Islet precursor cell (in vitro differentiated cells): ENCODE measurements at places on chromosomes 12 and 14.

- no peak for DNase-seq
These were observed 321.4 kb upstream of the SEL1L start for GRCh38 chr14:81855007-81855406.

GRCh38 chr12:7667125-7667524, 1.4 kb upstream of the APOBEC1 start:
- DNase-seq, result no peak

DNA sequence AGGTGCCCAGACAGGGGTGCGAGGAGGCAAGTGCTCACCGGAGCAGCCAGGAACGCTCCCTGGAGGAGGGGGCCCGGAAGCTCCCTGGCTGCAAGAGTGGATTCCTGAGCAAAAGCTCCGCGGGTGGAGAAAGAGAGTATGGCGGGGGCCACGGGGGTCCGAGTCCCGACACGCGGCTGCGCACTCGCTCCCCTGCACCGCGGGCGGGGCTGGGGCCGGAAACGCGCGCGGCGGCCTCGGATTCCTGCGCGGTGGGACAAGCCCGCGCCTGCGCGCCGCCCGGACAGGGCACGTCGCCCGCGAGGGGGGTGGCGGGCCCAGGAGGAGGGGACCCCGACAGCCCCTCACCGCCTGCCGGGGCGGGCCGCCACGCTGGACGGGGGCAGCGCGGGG, 27.8 kb upstream of the GPR132 start:
- DNase-seq, result peak; percentile 76

DNA sequence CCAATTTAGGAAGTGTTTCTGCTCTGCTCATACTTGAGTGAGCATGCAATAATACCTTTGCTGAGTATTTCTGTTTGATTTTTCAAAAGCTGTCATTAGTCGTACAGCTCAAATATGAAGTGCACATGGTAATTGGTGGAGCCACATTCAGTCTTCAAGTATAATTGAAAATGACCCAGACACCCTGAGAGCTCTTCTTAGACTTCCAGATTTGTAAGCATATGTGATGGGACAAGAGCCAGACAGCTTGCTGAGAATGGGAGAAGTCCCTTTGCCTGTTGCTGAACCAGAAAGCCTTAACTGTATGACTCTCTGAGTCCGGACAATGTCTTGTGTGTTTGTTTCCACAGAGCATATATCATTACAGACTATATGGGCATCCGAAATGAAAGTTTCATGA, 307.3 kb downstream of the TMEM117 start:
- no peak for DNase-seq

- DNase-seq, result no peak
These were observed 174.1 kb downstream of the CRADD start for GRCh38 chr12:93851257-93851671.

- no peak for DNase-seq
These were observed 688.8 kb downstream of the TMEM121 start for GRCh38 chr14:106215229-106215628.

DNA sequence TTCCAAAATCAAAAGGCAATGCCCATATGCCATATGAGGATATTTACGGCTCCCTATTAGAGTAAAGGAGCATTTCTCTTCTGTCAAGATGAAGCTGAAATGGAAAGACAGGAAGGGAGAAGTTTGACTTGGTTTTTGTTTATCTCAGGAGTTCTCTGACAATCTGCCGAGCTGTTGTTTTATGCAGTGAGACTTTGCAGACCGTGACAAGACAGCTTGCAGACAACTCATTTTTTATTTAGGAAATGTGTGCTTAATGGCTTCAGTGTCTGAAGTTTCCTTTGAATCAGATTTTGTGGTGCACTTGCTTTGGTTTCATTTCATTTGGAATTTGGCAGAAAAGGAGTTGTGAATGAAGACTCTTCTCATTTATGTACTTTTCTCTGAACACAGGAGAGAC, 145.4 kb downstream of the C12orf50 start:
- DNase-seq, result no peak

GRCh38 chr14:81211844-81212243, 8.9 kb downstream of the GTF2A1 start:
- DNase-seq, result no peak

DNA sequence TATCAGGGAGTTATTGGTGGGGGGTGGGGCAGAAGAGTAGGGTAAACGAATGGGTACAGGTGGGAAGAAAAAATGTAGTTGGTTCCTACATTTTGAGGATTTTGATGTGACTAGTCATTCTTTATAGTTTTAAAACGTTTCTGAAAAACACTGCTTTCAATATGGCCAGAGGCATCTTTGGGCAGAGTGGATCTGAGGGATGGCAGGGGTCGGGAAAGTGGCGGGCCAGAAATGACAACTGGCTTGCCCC, 527 bp upstream of the ATP23 start:
- DNase-seq, result no peak

- no peak for DNase-seq
These were observed 19.2 kb downstream of the MTHFD1 start for GRCh38 chr14:64407329-64407728.

- no peak for DNase-seq
These were observed 68.9 kb upstream of the YARS2 start for GRCh38 chr12:32824596-32824995.
